ENCODE measurements at places on chromosomes 2 and 18.
A peak's percentile ranks its signal among the peaks of the same experiment; 100 is the strongest.

GRCh38 chr2:59084326-59084725 is 843.2 kb upstream of the FANCL start:
- DNase-seq, result no peak

- no peak for DNase-seq
Observed at GRCh38 chr18:23837591-23837990, 148.3 kb downstream of the LAMA3 start.

GRCh38 chr18:10852385-10853303 is 296.7 kb downstream of the PIEZO2 start:
- no peak for DNase-seq

DNA sequence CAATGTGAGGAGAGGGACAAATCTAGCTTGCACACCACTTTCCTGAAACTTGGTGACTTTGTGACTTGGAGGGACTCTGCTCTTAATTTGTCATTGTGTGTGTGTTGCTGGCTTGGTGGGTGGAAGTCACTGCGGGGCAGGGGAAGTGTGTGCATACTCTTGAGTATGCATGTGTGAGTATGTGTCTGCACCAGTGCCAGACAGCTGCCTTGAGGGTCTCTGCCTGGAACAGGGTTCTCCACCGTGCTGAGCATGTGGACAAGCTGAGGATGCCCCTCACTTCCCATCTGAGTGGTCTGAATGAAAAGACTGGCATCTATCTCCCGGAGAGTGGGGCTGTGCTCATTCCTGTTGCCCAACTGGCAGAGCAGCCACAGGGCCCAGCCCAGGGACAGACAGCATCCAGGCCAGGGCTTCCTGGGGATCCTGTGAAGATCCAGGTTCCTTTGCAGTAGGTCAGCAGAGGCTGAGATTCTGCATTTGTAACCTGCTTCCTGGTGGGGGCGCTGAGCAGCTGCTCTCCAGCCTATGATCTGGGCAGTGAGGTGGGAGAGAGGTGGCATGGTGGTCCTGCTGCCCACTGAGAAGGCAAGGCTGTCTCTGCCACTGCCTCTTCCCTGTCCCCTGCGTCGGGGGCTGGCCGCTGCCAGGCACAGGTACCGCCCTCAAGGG is 138.9 kb upstream of the HAAO start:
- DNase-seq, result peak; percentile 47

GRCh38 chr2:224078656-224079055 is 39.6 kb upstream of the SERPINE2 start:
- DNase-seq, result no peak

DNA sequence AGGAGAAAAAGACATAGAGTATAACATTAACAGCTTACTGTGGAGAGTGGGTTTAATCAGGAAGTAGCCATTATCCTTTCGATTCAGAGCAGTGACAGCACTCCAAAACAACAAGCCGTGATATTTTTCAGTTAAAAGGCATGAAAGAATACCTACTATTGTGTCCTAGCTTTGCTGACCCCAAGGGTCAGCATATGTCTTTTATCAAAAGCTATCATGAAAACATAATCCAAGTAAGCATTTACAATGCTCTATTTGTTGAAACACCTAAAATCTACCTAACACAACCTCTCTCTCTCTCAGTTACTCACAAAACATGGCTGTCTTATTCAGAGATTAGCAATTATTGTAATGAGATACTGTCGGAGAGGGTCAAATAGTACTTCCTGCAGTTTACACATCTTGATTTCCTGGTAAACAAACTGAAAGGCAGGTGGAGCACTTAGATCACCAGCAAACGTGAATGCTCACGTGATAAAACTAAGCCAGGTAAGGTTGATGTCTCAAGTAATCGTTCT is 100.0 kb downstream of the BAZ2B start:
- peak; percentile 25 for DNase-seq

GRCh38 chr2:178827739-178828485 is 20.7 kb upstream of the TTN start:
- no peak for DNase-seq

- peak; percentile 41 for DNase-seq
Observed at GRCh38 chr2:164430166-164430783, 191.0 kb downstream of the GRB14 start.

DNA sequence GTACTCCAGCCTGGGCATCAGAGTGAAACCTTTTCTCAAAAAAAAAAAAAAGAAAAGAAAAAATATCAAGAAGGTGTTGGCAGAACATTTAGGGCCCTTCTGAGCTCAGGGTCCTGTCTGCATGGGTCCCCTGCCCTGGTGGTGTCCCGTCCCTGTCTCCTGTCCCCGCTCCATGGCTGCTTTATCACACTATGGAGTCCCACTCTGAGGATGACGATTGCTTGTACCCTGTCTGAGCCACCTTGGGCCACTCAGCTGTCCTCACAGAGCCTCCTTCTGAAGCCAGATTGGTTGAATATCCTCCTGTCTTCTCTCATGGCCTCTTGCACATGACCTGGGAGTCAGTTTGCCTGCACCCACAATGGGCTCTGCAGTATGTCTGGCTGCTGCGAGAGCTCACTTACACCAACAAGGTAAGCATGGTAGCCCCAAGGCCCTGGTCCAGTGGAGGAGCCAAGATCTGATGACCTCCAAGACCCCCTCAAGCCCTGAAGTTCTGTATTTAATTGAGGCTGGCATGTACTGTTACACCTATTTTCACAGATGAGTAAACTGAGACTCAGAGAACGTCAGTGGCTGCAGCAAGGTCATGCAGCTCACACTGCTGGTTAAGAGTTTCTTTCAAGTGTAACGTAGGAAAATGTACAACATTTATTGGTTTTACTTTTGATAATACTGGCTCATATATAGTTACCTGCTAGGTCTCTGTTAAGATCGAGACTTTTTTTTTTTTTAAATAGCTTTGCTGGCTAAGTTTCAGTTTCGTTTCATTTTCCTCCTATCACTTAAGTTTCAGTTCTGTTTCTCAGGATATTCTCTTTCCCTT is 16.9 kb upstream of the ZCCHC2 start:
- DNase-seq, result no peak

GRCh38 chr2:178962805-178963433 is 87.0 kb downstream of the CCDC141 start:
- no peak for DNase-seq

DNA sequence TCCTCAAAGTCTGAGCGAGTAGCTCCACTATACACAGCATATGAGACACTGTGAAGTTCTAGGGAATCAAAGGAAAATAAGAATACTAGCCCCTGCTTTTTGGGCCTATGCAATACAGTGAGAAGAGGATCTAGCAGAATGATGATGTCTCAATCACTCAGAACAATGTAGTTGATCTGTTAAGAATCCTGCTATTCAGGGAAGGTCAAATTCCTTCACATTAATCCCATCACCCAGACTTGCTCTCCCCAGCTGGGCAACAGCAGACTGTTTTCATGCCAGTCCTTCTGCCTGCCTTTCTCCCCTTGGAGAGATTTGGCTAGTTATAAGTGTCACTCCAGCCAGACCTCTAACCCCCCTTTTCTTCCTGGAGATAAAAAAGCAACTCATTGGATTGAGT is 230.0 kb upstream of the EPHA4 start:
- DNase-seq, result no peak

GRCh38 chr2:159855143-159855542 is 57.1 kb upstream of the CD302 start:
- DNase-seq, result no peak

DNA sequence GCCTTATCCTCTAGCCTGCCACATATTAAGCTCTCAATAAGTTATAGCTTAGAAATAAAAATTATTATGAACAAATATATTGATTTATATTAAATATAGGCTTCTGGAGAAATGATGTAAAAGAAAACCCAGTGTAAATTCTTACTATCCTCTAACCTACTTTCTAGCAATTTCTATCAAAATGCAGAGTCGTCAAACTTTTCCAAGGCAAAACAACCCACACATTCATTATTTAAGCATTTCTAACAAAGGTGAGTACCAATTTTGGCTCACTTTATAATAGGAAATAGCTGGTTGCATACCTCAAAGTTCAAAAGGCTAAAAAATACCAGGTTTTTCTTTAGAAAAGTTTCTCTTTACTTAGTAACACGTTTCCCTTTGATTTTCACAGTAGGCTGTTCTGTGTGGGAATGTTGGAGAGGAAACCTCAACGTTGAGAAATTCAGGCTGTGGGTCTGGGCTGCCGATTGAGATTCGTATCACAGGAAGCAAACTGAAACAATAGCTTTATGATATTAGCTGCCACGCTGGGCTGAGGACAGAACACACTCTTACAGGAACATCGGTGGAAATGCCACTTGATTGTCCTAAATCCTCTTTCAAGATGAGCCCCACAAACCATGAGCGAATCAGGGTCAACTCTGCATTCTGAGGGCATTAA is 53.0 kb downstream of the EPAS1 start:
- no peak for DNase-seq

DNA sequence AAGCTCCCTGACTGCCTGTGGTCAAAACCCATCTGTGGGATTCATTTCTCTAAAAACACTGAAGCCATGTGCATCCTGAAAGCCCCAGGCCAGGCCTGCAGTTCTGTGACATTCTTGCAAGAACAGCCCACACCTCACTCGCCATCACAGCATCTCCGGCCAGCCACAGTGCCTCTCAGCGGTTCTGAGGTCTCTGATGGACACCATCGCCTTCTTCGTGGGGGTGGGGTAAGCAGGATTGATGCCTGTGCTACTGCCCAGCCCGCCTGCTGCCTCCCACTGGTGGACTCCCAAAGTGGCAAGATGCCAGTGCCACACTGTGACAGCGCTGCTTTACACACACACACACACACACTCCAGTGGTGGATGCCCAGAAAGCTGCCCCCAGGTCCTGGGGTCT is 5.2 kb upstream of the PRLH start:
- DNase-seq, result no peak

DNA sequence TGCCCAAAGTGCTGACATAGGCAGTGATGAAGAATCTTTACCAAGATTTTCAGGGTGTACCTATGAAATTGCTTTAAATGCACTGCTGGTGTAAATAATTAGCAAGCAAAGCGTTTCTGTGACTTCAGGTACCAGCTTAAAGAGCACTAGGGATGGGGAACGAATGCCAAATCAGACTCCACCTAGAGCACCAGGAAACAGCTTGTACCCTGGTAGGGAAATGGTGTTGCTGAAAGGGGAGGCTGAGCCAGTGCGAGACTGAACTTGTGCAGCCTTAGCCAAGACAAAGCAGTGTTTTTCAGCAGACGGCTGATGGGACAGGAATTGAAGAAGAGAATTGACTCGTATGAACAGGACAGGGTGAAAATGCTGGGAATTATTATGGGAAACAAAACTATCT is 65.6 kb downstream of the TWSG1 start:
- DNase-seq, result no peak

DNA sequence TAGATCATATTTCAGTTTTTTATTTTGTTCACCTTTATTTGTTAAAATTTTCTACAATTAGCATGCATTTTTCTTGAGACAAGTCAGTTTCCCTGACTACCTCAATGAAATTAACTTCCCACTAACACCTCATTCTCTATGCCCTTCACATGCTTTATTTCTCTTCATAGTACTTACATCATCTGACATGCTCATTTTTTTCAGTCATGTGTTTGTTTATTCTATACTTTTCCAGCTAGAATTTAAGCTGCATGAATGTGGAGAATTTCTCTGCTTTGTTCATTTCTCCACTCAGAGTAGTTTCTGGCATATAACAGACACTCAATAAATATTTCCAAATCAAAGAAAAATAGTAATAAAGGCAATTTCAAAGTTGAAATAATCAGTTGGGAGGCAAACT is 78.9 kb upstream of the SCN7A start:
- DNase-seq, result no peak

DNA sequence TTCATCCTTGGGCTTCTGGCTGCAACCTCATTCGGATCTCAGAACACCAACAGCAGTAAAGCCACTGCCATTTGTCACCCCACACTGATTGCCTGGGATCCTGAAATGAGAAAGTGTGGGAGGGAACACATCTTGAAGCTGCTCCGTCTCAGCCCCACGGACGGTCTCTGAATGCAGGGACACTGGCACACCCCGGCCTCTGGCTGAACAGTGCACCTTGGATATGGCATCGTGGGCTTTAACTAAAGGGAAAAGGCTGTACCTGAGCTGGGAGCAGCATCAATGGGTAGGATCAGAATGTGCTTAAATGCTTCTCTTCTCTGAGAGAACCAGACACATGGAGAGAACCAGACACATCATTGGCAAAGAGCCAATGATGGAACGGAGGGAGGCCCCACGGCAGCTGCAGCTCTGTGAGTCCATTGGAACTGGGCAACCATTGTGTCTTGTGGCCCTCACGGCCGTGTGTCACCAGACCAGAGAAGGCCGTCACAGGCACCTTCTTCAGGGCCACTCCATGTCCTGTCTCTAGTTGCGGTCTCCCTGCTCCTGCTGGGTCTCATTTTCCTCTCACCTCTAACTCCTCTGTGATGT is 193.4 kb upstream of the MYT1L start:
- DNase-seq, result no peak

- no peak for DNase-seq
Observed at GRCh38 chr2:102513355-102513939, 40.4 kb downstream of the SLC9A4 start.

- DNase-seq, result no peak
Observed at GRCh38 chr18:755506-755905, 43.1 kb upstream of the ENOSF1 start.

DNA sequence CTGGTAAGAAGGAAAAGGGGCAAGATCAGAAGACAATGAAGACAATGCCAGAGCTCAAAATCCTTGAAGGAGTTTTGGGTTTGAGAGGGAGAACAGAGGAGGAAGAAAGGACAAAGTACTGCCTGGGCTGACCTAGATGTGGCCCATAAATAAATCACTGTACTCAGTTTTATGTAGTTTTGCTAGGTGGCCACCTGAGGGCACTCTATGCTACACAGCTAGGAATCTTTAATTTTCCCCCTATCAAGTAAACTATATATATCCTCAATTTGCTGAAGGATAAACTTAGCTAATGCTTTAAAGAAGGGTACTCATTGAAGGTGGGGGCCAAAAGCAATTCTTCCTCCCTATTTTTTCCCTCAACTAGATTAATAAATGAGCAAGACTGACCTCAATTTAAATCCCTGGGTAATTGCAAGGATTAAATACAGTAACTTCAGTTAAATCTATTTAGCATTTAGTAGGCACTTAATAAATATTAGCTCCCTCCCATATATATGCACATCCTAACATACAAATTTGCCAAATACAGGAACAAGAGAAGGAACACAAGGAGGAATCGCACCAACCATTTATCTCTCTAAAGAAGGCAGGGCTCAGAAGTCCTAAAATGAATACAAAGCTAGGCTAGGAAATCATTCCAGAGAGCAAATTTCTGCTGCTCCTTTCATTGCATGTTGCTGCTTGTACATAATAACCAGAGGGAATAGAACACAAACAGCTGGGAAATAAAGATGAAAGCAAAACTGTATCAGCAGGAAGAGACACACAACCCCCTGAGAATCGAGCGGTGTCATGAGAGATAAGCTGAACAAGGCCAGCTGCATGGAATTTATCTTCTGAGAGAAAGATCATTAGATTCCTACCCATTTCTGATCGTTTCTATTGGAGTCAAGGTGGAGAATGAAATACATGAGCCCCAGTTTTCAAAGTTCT is 540.1 kb downstream of the NRXN1 start:
- peak; percentile 47 for DNase-seq

Data from retina (tissue), 1 donor.